ENCODE measurements at places on chromosomes 3 and 15. TPM values are rescaled to one million over a fixed set of nuclear protein-coding genes. Genes with fewer than 3 reads are reported as not detected.

GRCh38 chr3:179227349-179227748, 23.6 kb downstream of the KCNMB3 start:
- no peak for DNase-seq

- no peak for DNase-seq
These were observed 42.3 kb upstream of the CORO2B start for GRCh38 chr15:68536331-68537095.

DNA sequence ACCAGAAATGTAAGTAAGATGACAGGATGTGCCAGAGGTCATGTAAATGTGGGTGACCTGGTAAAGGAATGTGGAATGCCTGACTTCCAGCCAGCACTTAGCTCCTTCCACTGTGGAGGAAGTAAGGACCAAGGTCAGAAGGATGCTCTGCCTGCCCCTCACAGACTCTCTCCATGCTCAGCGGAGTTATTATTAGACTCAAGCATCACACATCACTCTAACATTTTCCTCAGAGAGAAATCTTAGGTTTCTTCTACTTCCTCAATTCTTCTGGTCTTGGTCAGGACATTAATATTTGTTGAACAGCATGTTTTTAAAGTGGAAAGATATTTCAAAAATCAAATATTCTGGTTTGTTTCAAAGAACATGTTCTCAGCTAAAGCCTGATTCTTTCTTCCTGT, 231.4 kb upstream of the WNT5A start:
- DNase-seq, result no peak

GRCh38 chr15:46709460-46710083, 1007.7 kb upstream of the SEMA6D start:
- no peak for DNase-seq

Gene ATP13A5
- total RNA-seq, result not detected

- DNase-seq, result no peak
These were observed 27.1 kb downstream of the P2RY12 start for GRCh38 chr3:151357463-151357850.

- no peak for DNase-seq
These were observed 15.5 kb downstream of the BMF start for GRCh38 chr15:40092979-40093869.
